ENCODE measurements at places on chromosomes 12 and 14. TPM values are rescaled to one million over a fixed set of nuclear protein-coding genes. Genes with fewer than 3 reads are reported as not detected.

DNA sequence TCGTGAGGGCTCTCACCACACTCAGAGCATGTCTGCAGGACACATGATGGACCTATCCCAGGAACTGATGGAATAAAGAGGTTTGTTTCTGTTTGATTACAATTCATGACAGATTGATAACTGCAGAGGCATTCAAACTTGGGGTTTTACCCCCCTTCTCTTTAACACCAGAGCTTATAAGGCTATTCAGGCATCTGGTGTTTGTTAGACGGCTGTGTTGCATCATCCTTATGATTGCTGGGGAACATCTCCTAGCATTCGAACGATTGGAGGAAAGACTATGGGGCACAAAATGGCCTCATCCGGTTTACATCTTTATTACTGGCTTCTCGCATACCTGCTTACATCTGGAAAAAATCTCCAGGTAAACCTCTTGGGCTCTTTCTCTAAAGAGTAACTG is 191.8 kb downstream of the MSRB3 start:
- H3K4me1 ChIP-seq = no peaks in the 10 kb centered on the region
- H3K27ac ChIP-seq = no peak overlapping the region
- DNase-seq = no peak
- no peak overlapping the region for H3K4me3 ChIP-seq
- no peaks in the 10 kb centered on the region for H3K36me3 ChIP-seq
- H3K27me3 ChIP-seq = no peaks in the 10 kb centered on the region

- H3K36me3 ChIP-seq = peaks cover 50% of the 10 kb centered on the region
- no peaks in the 10 kb centered on the region for H3K4me1 ChIP-seq
- DNase-seq = no peak
- no peaks in the 10 kb centered on the region for H3K27me3 ChIP-seq
Measured at GRCh38 chr12:40248585-40249297, 23.9 kb downstream of the LRRK2 start.

DNA sequence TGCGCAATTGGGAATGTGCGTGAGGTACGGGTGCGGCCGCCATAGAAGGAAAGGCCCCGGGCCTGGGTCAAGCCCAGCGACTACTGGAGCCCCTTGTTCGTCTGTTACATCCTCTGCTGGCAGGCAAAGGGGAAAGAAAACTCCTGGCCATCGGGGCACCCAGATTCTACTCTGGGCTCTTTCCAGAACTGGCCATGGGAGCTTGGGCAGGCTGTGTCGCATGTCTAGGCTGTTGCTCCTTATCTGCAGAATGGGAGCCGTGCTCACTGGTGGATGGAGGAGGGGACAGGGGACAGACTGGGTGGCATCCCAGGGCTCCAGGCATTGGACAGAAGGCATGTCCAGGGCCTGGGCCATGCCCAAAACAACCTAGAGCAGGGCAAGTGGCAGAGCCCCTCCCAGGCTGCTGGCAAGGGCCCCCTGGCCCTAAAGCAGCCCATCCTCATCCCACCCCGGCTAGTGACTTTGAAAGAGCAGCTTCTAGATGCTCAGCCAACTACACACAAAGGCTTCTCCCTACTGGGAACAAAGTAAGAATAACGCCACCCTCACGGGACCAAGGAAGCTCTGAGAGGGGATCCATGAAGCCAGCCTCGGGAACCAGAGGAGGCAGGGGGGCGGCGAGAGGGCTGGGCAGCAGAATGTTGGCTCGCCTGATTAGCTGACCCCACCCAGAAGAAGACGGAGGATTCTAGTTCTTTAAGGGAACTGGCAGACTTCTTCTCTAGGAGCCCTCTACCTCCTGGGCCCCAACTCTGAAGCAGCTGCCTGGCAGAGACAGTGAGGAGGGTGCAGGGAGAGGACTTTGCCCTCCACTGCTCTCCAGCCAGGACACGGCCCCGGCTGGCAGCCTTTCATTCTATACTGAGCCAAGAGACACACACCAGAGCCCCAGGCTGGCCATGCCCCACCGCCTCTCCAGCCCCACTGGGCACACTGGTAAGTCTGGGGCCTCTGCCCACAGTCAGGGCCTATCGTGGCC is 96.8 kb downstream of the SINHCAF start:
- peaks cover 9% of the 10 kb centered on the region for H3K27me3 ChIP-seq
- no peaks in the 10 kb centered on the region for H3K4me1 ChIP-seq
- H3K4me3 ChIP-seq = no peak overlapping the region

DNA sequence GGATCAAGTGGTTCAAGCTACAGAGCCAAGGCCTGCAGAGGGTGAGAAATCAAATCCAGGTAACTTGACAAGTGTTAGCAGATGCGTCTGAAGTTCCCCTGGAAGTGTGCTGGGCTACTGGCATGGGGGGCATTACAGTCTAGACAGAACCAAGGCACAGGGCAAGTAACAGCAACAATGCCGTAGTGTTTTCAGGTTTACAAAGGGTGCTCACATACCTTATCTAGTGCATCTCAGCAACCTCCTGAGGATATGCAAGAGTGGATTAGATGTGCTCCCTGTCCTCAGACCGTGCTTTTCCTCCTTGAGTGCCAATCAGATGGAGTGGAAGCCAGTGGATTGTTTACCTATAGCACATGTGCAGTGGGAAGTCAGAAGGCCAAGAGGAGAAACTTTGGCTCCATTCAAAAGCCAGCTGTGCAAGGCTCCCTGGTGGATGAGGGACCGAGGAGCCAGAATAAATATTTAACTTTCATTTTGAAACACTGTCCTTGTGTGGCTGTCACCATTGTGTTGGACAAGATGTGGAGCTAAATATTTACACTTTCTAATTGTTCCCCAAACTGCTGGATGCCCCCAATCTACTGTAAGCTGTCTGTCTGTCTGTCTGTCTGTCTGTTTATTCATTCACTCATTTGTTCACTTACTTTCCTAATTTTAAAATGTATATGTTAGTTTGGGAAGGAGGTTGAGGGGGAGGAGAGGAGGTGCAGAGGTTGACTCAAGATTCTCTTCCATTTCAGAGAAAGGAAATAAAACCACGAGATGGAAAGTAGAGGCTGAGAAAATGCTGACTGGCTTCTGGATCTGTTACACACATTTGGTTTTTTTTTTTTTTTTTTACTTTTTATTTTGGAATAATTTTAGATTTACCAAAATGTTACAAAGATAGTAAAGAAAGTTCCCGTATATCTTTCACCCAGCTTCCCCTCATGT is 184.0 kb upstream of the PARP11 start:
- H3K4me1 ChIP-seq = no peaks in the 10 kb centered on the region
- H3K4me3 ChIP-seq = no peak overlapping the region

- H3K4me3 ChIP-seq = no peak overlapping the region
- H3K27ac ChIP-seq = no peak overlapping the region
- H3K27me3 ChIP-seq = no peaks in the 10 kb centered on the region
- no peaks in the 10 kb centered on the region for H3K36me3 ChIP-seq
- no peak for DNase-seq
- no peaks in the 10 kb centered on the region for H3K4me1 ChIP-seq
Measured at GRCh38 chr14:59116984-59117415, 71.5 kb upstream of the DAAM1 start.

- no peaks in the 10 kb centered on the region for H3K36me3 ChIP-seq
- H3K4me3 ChIP-seq = no peak overlapping the region
- no peak overlapping the region for H3K27ac ChIP-seq
- no peaks in the 10 kb centered on the region for H3K27me3 ChIP-seq
- no peak for DNase-seq
Measured at GRCh38 chr12:112347581-112347982, 34.6 kb downstream of the HECTD4 start.

DNA sequence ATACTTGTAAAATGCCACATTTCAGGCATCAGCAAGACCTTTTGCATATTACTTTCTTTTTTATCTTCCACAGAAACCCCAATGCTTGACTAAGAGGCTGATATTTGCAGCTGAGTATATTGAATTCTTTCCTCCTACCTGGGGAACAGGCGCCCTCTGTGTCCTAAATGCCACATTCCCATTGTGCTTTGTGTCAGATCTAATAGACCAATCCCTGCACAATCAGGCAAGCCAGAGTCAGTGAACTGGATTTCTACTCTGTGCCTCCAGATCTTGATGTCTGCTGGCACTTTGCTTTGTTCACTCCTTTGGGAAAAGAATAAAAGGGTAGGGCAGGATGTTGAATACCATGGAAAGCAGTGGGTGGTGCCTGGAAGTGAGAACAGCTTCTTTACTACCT is 22.4 kb upstream of the TAS2R42 start:
- no peak overlapping the region for H3K27ac ChIP-seq
- H3K4me1 ChIP-seq = no peaks in the 10 kb centered on the region
- H3K36me3 ChIP-seq = no peaks in the 10 kb centered on the region
- no peak overlapping the region for H3K4me3 ChIP-seq
- no peaks in the 10 kb centered on the region for H3K27me3 ChIP-seq
- DNase-seq = no peak

- H3K27ac ChIP-seq = no peak overlapping the region
- no peak for DNase-seq
- H3K4me1 ChIP-seq = no peaks in the 10 kb centered on the region
- H3K4me3 ChIP-seq = no peak overlapping the region
Measured at GRCh38 chr12:66803930-66804329, 125.1 kb upstream of the GRIP1 start.

GRCh38 chr12:131047789-131048610 is 94.3 kb downstream of the ADGRD1 start:
- no peak overlapping the region for H3K4me3 ChIP-seq
- no peaks in the 10 kb centered on the region for H3K4me1 ChIP-seq
- H3K27me3 ChIP-seq = no peaks in the 10 kb centered on the region
- peaks cover 5% of the 10 kb centered on the region for H3K36me3 ChIP-seq
- peak; percentile 47 for DNase-seq

DNA sequence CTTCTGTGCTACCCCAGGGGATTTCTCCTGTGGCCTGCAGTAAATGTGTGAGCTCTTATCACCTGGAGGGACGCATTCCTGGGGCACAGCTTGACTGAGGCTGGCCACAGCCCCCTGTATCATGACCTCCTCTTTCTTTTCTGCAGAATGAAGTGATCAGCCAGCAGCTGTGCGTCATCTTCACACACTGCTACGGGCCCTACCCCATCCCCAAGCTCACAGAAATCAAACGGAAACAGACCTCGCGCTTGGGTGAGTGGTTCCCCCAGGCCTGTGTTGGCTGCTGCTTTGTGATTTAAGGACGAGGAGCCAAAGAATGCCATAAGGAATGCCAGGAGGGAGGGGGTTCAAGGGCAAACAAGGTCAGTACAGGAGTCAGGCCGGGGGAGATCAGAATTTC is 50.5 kb upstream of the PWP1 start:
- H3K4me3 ChIP-seq = no peak overlapping the region
- no peak for DNase-seq
- no peaks in the 10 kb centered on the region for H3K36me3 ChIP-seq

DNA sequence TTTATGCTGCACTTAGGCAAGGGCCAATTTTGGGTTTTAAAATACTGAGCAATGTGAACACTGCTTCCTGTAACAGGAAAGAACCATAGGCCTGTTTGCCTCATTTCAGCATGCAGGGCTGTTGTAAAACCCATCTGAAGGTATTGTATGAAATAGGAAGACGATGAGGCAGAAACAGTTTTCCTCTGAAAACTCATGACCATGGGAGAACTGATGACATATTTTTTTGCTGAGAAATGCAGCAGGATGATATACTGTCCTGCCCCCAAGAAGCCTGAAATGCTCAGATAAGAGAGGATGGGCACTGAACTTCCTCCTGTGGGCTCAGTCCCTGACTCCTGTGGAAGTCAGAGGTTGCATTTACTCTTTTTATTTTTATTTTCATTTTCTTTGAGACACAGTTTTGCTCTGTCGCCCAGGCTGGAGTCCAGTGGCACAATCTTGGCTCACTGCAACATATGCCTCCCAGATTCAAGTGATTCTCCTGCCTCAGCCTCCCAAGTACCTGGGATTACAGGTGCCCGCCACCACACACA is 17.4 kb downstream of the PYGL start:
- H3K4me3 ChIP-seq = no peak overlapping the region
- no peak for DNase-seq
- H3K27ac ChIP-seq = peak overlapping the region; percentile 14

DNA sequence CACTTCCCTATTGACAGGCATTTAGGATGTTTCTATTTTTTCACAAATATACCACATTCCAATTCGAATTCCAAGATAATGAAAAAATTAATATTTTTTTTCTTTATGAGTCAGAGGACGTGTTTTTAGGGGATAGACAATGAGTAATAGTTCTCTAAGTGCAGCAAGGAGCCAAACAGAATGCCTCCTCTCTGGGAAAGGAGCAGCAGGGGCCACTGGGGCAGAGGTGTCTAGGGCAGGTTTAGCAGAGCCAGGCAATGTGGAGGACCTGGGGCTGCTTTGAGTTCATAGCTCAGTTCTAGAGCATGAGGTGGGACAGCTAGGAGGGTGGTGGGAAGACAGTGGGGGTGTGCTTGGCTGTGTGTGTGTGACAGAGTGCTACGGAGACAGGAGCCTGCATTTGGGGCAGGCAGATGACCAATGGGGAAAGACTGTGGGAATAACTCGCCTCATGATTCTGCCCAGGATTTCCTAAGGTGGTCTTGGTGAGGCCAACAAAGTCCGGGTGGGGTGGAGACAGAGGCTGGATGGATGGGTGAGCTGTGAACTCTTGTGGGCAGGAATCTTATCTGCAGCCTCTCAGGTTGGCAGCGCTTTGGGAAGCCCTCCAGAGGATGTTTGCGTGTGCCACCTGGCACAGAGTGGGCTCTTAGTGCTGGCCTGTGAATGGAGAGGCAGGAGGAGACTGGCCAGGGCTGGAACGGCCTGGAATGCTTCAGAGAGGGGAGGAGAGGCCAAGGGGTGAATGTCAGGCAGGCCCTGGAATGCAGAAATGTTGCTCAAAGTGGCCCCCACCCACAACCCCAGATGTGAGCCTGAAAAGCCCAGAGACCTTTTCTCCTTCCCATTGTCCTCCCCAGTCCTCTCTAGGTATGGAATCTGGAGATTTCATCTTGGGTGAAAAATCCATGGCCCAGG is 2.4 kb upstream of the KRT7 start:
- no peak overlapping the region for H3K4me3 ChIP-seq
- peaks cover 19% of the 10 kb centered on the region for H3K4me1 ChIP-seq
- peak; percentile 79 for DNase-seq
- peak overlapping the region; percentile 85 for H3K27ac ChIP-seq

- H3K36me3 ChIP-seq = no peaks in the 10 kb centered on the region
- no peak for DNase-seq
- H3K4me3 ChIP-seq = no peak overlapping the region
- no peaks in the 10 kb centered on the region for H3K4me1 ChIP-seq
- no peak overlapping the region for H3K27ac ChIP-seq
Measured at GRCh38 chr12:24012528-24012927, 63.1 kb upstream of the SOX5 start.

- H3K27me3 ChIP-seq = no peaks in the 10 kb centered on the region
- no peaks in the 10 kb centered on the region for H3K4me1 ChIP-seq
- H3K36me3 ChIP-seq = no peaks in the 10 kb centered on the region
- no peak for DNase-seq
- H3K27ac ChIP-seq = no peak overlapping the region
- H3K4me3 ChIP-seq = no peak overlapping the region
Measured at GRCh38 chr12:20018406-20018805, 349.9 kb upstream of the PDE3A start.

- H3K4me1 ChIP-seq = peaks cover 67% of the 10 kb centered on the region
- H3K4me3 ChIP-seq = no peak overlapping the region
- peaks cover 59% of the 10 kb centered on the region for H3K36me3 ChIP-seq
Measured at GRCh38 chr12:51244269-51244668, 5.6 kb downstream of the DAZAP2 start.

Gene IGF1
- total RNA-seq = 16.9 TPM

Gene STYK1
- 0.53 TPM for total RNA-seq

Measured in lower lobe of right lung (tissue), 2 donors.